Left forelimb (tissue), 1 donor: ENCODE measurements at places on chromosomes 4 and X.

GRCh38 chr4:26815706-26816105 lies 44.9 kb upstream of the STIM2 start:
- DNase-seq, result no peak

- no peak for DNase-seq
Observed at GRCh38 chr4:84167564-84167963, 331.5 kb downstream of the NKX6-1 start.

DNA sequence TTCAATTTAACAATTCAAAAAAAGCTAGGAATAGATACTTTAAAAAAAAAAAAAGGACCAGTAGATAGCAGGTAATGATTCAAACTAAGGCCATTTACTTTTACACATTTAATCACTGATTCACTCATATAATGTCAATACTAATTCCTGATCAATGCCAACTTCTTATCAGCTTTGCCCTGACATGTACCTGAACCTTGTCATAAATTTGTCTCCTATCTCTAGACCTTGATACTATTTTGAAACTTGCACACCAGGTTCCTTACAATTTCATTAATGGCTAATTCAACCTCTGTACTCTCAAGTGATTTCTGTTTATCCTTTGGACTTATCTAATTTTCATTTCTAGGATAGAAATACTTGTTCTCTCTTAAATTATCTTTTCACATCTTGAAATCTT lies 55.4 kb downstream of the UGT2B4 start:
- DNase-seq, result no peak

DNA sequence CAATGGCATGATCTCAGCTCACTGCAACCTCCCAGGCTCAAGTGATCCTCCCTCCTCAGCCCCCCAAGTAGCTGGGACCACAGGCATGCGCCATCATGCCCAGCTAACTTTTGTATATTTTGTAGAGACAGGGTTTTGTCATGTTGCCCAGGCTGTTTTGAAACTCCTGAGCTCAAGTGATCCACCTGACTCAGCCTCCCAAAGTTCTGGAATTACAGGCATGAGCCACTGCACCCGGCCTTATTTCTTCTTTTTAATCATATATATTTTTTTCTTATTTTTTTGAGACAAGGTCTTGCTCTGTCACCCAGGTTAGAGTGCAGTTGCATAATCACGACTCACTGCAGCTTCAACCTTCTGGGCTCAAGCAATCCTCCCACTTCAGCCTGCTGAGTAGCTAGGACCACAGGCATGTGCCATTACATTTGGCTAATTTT lies 184.0 kb downstream of the TSPAN5 start:
- no peak for DNase-seq

DNA sequence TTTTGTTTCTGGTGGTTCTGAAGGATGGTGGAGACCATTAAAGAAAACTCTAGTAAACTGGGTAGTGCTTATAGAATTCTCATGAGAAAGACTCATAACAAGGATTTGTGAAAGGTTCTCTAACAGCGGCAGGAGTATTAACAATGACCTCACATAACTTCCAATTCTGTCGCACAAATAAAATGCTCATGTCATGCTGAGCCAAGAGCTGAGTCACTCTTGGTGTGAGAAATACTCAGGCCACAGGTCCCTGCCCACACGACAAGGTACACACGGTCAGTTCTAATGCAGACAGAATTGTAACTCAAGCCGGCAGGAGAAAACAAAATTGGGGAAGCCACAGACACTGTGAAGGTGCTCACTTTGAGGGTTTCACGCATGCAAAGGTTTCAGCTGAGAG lies 34.4 kb upstream of the C4orf50 start:
- DNase-seq, result no peak

DNA sequence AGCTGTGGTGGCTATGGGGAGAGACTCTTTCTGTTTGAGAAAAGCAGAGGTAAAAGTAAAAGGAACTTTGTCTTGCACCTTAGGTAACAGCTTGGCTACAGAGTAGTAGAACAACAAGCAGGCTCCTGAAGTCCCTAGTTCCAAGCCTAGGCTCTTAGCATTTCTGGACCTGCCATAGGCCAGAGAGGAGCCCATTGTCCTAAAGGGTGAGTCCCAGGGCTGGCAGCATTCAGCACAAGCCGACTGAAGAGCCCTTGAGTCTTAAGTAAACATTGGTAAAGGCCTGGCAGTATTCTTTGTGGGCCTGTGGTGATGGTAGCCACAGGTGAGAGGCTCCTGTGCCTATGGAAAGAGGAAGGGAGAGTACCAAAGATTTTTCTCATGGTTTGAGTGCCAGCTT lies 38.2 kb downstream of the CSN3 start:
- DNase-seq, result no peak

- DNase-seq, result no peak
Observed at GRCh38 chr4:22473268-22473667, 42.6 kb downstream of the ADGRA3 start.

DNA sequence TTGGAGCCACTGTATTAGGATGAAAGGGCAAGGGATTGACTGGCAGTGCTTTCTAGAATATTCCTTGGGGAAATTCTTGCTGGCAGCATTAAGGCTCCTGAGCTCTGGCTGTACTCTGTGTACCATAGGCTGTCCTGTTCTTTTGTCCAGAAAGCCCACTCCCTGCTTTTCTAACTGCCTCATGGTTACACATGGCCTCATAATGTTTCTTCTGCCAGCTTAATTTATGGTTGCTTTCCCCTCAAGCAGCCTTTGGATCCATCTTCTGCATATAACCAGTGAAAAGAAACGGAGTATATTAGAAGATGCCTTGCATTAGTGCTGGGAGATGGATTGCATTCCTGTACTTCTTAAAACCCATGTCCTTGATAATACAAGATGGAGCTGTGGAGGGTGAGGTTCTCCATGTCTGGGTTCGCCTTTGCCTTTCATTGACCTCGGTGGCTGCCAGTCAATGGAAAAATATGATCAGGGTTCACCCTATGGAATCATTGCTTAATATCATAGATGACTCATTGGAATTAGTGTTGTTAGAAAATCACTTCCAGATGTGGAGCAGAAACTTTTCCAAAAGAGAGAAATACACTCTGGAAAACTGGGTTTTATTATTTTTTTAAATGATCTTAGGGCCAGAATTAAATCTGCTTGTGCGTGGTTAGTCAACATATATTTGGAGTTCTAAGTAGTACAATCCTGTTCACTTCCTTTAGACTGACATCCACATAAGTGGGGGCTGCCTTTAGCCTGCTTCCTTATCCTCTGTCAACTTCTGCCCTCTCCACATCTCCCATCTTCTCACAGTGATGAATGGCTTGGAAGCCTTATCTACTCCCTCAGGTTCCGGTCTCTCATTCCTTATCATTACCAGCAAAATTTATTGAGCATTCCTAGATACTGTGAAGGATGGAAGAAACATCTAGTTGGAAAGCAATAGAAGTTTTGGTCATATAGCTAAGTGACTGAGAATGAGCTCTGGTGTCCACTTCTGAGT lies 24.9 kb downstream of the DOCK11 start:
- no peak for DNase-seq

- DNase-seq, result no peak
Observed at GRCh38 chrX:117752745-117753144, 363.9 kb downstream of the KLHL13 start.

DNA sequence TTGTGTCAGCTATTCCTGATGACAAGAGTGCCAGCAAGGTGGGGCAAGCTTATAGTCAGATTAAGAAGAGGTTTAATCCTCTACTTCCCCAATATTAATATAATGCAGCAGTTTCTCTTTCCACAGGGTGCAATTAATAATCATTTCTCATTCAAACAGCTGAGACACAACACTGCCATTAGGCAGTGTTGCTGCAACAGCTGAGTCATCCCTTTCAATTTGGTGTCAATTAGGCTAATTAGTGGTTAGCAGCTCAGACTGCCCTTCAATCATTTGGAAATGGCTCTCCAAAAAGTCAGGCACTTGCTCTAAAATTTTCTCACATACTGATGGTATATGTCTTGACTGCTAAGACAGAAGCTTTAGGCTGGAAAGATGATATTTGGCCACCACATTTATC lies 265.7 kb upstream of the FAM241A start:
- DNase-seq, result no peak

- DNase-seq, result no peak
Observed at GRCh38 chrX:47607091-47607490, 12.6 kb downstream of the SYN1 start.

DNA sequence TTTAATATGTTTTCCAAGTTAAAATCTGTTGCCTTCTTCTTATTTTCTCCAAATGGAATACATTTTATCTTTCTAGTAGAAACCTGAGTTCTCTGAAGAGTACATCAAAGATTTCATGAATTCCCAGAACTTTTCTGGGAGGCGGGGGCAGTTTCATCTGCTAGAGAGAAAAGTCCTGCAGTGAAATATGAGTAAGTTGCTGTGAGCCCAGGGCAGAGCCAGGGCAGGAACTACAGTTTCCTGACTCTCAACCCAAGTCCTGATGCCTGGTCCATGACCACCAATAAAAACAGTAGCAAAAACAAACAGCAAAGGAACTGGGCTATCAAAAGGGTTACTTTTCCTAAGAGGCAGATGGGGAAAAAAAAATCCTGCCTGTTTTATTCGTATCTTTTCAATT lies 239.4 kb upstream of the CTSO start:
- DNase-seq, result no peak

GRCh38 chr4:140374130-140374477 lies 658 bp downstream of the SCOC start:
- DNase-seq, result no peak

GRCh38 chr4:56512166-56512565 lies 6.6 kb downstream of the ARL9 start:
- no peak for DNase-seq

GRCh38 chr4:74055096-74055495 lies 16.6 kb upstream of the CXCL3 start:
- DNase-seq, result no peak

DNA sequence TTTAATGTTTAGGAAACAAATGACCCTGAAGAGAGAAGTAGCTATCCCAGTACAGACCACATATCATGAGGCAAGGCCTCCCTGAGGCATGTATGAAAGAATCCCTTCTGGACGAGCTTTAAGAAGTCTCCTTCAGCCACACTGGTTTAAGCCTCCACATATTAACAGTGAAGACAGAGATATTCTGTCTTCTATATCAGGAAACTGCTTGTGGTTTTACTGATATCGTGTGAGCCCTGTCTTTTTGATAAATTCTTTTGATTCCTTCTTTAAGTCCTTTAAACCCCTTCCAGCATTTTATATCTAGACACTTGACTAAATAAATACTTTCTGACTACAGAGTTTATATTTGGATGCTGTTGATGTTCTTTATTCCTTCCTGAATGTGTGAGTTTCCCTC lies 45.9 kb upstream of the GPC4 start:
- DNase-seq, result no peak

DNA sequence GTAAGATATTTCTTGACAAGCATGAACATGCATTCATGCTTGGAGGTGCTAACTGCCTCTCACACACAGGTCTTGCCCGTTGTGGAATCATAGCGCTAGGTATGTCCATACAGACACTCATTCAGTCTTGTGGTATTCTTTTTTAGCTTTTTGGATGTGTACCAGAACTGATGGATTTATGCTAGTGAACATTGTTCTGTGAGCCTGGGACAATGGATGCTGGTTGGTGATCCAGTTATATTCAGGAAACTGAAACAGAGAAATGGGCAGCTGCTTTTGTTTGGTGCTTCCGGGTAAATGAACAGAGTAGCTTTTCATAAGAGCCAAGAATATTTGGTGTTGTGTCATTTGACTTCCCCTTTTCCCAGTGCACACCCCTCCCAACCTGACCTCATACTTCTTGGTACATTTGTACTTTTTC lies 78.9 kb upstream of the SLC4A4 start:
- no peak for DNase-seq

GRCh38 chr4:108272561-108272960 lies 103.8 kb upstream of the LEF1 start:
- no peak for DNase-seq

DNA sequence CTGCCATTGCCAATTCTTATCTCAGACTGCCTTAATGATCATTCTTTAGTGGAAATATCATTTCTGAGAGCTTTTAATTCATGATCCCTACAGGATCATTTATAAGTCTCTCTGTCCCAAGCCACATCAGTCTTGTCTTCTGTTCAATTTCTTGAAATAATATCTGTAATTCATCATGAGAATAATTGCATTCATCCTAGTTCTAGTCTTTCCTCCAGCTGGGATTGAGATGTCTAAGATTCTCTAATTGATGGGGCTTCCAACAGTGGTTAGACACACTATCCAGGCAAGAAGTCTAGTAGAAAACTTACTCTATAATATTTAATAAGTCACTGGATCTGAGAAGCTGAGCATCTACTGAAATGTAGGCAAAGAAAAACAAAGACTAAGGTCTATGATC lies 854.7 kb upstream of the ADGRL3 start:
- no peak for DNase-seq

DNA sequence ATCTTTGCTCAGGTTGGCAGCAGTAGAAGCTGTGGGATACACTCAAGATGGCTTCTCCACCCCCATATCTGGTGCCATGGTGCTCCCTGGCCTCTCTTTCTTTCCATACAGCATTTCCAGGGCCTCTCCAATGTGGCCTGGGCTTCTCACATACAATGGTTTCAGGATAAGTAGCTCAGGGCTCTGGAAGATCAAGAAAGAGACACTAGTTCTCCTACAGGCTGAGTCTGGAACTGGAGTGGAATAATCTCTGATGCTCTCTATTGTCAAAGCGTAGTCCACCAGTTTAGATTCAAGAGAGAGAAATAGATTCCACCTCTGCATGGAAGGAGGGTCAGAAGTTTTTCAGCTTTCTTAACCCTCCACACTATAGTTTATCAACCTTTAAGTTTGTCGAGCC lies 138.2 kb upstream of the AADAT start:
- no peak for DNase-seq

GRCh38 chr4:21476757-21477156 lies 471.8 kb downstream of the KCNIP4 start:
- no peak for DNase-seq

GRCh38 chr4:19486400-19486799 lies 765.3 kb upstream of the SLIT2 start:
- DNase-seq, result no peak

DNA sequence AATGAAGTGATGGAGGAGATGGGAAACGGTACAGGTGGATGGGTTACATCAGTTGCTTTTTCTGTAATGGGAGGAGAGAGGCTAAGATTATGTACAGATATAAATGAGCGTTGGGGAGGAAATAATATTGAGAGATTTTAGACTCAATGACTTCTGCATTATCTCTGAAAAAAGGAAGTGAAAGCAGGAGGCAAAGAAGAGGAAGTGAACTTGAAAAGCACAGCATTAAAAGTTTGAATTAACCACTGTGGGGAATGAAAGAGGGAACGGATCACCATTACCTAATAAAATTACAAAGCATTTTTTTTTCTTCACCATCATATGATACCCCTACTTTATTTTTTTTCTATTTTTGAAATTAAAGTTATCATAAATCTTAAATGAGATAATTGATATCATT lies 1025.5 kb downstream of the RPA4 start:
- no peak for DNase-seq

GRCh38 chr4:126268106-126268505 lies 953.4 kb downstream of the FAT4 start:
- no peak for DNase-seq

- DNase-seq, result peak; percentile 92
Observed at GRCh38 chr4:186726426-186727168, 2.9 kb upstream of the FAT1 start.

- DNase-seq, result no peak
Observed at GRCh38 chr4:110512901-110513300, 36.9 kb downstream of the ENPEP start.

- DNase-seq, result no peak
Observed at GRCh38 chr4:182894681-182895275, 22.4 kb downstream of the DCTD start.
